NK-92 treated with Interleukin-12 subunit alpha and Interleukin-12 subunit beta, amount 100 ng/mL, for 24 hours (cell line): ENCODE measurements at places on chromosomes 6 and 20.

- DNase-seq: no peak
Measured at GRCh38 chr6:34145161-34146020, 496 bp downstream of the GRM4 start.

GRCh38 chr6:19839237-19839546 lies 2.0 kb downstream of the ID4 start:
- no peak for DNase-seq

- DNase-seq: peak; percentile 57
Measured at GRCh38 chr6:41294214-41294872, 7.9 kb upstream of the TREM1 start.

DNA sequence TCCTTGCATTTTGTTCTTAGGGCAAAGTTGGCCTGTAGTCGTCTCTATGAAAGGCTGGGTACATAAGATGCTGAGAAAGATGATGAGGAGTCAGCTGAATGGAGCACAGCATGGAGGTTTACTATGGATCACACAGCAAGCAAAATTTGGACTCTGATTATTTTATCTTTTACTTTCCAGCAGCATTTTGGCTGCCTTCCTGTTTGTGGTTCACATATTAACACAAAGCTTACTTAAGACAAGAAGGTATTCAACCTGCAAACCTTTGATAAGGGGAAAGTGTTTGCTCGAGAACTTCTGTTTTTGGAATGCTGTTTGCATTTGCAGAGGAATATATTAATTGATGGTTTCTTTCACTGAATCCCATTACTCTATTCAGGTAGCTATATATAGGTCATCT lies 103.1 kb upstream of the ENPP5 start:
- no peak for DNase-seq

- no peak for DNase-seq
Measured at GRCh38 chr6:154583546-154584188, 73.2 kb upstream of the CNKSR3 start.
